ENCODE measurements at places on chromosomes 2 and 18.

DNA sequence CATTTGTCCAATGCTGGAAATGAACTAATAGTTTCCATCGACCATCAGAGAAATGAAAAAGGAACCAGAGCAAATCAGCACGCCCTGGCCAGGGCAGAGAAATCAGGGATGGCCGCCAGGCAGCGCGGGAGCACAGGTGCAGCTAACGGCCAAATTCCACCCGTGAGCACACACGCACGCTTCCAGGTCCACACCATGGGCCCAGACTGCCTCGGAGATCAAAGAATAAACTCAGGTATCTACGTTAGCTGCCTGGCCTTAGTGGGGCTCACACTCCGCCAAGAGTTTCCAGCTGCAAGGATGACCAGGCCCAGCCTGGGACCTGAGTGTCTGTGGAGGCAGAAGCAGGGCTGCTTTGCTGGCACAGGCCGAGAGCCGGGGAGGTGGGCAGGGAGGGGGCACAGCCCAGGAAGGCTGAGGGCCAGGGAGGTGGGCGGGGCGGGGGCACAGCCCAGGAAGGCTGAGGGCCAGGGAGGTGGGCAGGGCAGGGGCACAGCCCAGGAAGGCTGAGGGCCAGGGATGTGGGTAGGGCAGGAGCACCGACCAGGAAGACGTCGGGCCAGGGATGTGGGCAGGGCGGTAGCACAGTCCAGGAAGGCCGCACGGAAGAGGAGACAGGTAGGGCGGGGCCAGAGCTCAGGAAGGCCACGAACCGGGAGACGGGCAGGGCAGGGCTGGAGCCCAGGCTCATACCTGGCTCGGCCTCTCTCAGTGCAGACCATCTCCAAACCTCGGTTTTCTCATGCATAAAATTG, 43.2 kb upstream of the SALL3 start:
- DNase-seq, result no peak

- peak; percentile 51 for DNase-seq
Observed at GRCh38 chr18:7566567-7567473, at the start of gene PTPRM. TSS of gene PTPRM (plus strand) at chr18:7567316. CDS start at chr18:7567819, 503 bp downstream.

DNA sequence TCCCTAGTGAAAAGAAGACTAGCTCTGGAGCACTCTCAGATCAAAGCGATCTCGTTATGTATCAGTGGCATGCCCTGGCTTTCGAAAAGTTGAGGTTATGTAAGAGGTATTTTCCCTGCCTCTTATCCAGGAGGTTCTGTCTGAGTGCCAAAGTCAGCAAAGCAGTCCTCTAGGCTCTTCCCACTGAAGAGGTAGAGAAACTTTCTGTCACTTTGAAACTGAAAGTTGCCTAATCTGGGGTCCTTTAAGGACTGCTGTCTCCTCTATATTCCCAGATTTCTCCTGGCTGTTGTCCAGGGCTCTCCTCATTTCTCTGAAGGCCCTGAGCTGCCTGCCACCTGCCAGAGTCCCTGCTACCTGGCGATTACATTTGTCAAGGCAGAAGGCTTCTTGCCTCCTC, 96.3 kb downstream of the B3GNT2 start:
- DNase-seq, result no peak

DNA sequence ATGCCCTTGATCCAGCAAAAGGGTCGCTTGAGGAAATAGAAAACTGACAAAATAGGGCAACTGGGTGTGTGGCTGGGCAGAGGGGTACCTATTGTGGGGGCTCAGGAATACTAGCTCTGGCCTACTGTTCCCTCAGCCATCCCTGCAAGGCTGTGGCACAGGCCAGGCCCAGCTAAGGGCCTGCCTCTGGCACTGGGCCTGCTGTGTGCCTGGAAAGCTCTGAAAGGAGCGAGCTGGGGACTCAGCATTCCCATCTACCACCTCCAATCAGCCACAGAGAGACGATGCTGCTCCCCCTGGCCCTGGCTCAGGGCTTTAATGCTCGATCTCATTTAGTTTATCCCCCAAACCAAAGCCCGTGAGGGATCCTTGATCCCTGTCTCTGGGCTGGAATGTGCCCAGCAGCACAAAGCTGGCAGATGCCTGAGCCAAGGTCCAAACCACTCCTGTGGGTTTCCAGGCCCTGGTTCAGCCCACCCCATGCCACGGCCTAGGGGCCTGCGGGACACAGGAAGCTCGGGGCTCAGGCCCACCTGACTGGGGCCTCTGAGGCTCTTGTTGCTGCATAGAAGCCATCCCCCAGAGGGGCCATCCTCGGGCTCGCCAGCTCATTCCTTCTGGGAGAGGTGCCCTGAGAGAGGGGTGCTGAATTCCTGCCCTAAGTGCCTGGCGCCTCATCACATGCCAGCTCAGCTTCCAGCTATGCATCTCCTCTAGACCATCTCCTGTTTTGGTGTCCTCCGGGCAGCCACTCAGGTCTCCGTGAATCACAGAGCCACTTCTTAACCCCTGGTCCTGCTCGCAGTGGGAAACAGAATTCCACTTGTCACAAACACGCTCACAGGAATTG, 43.0 kb upstream of the KCNF1 start:
- DNase-seq, result no peak

DNA sequence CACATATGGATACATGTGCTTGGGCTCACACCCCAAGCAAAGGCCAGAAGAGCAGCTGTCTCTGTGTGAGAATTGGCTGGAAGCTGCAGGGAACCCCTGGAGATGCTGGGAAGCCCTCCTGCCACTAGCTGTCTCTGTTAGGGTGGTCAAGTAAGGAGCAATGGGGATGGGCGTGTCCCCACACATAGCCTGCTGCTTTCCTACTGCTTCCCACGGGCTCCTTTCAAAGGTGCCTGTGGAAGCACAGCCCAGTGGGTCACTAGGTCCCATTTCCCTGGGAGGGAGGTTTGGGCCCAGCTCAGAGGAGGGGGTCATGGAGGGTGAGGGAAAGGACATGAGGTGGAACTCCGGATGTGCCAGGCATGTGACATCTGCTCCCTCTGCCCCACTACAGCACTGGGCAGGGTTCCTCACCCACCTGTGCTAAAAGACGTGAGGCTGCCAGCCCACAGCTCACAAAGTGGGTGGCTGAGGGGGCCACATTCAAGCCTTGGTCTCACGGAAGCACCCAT, 24.4 kb upstream of the MAL start:
- no peak for DNase-seq

DNA sequence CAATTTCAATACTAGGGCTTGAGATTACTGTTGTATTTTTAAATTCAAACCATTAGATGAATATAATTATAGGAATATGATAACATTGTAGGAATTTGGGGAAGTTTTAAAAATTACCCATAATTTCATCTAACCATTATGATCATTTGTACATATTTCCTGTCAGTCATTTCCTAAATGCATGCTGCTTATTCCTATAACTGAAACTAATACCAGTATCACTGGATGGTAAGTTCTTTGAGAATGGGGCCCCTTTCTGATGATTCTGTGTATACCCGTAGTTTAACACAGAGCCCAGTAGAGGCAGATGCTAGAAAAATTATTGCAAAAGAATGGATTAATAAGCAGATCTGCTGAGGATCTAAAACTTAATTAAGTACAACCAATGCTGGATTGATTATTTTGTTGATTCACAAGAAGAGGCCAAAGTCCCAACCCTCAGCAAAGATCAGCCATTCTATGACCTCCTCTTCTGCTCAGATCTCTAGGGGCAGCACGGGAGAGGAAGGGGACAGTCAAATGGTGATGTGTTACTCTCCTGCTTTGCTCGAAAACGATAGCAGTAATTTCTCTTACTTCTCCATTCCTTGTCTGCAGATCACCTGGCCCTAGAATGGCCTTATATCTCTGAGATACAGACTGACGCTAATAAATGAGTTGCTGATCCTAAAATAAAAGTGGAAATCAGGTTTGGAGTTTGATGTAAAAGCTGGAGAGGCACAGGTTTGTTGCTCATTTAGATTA, 69.5 kb upstream of the PELI1 start:
- no peak for DNase-seq

GRCh38 chr2:41033127-41033526, 581.2 kb upstream of the SLC8A1 start:
- no peak for DNase-seq

DNA sequence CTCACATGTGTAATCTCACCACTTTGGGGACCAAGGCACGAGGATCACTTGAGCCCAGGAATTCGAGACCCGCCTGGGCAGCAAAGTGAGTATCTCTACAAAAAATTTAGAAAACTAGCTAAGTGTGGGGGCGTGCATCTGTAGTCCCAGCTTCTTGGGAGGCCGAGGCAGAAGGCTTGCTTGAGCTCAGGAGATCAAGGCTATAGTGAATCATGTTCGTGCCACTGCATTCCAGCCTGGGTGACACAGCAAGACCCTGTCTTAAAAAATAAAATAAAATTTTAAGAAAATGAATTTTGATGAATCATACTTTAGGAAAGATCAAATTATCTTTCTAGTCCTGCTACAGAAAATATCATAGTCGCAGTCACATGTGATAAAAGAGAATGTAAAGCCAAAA, 46.9 kb downstream of the CABYR start:
- no peak for DNase-seq

Data from activated CD4-positive, alpha-beta T cell treated with anti-CD3 and anti-CD28 coated beads, Interleukin-2, amount 10 ng/mL, durations not matched to agents 7 days and 5 days (primary cell).